ENCODE measurements at places on chromosomes 3 and 15. TPM values are rescaled to one million over a fixed set of nuclear protein-coding genes. Genes with fewer than 3 reads are reported as not detected.

POPDC2 gene
- 0.22 TPM for total RNA-seq

PPP1R14D gene
- 0.33 TPM for total RNA-seq

REC114 gene
- total RNA-seq, result not detected

XCR1 gene
- not detected for total RNA-seq

NUP210 gene
- 41.1 TPM for total RNA-seq

FANCI gene
- total RNA-seq, result 65.0 TPM

RHO gene
- total RNA-seq, result not detected

TNNC1 gene
- 1.5 TPM for total RNA-seq

LTF gene
- not detected for total RNA-seq

CCR8 gene
- not detected for total RNA-seq

SEMA3G gene
- 0.04 TPM for total RNA-seq

AGBL1 gene
- total RNA-seq, result not detected

ERC2 gene
- not detected for total RNA-seq

TRIM42 gene
- total RNA-seq, result not detected

ZDHHC19 gene
- not detected for total RNA-seq

BTLA gene
- total RNA-seq, result not detected

SAMD7 gene
- not detected for total RNA-seq

ATRIP gene
- 10.3 TPM for total RNA-seq

TP63 gene
- total RNA-seq, result 0.27 TPM

SLC12A1 gene
- not detected for total RNA-seq

KCNMB2 gene
- not detected for total RNA-seq

SMCO1 gene
- total RNA-seq, result not detected

MON1A gene
- 6.4 TPM for total RNA-seq

GOLGA8Q gene
- total RNA-seq, result 0.22 TPM

SPTBN5 gene
- total RNA-seq, result 0.25 TPM

CYP8B1 gene
- total RNA-seq, result not detected

STIMATE gene
- total RNA-seq, result 7.5 TPM

GOLGA8J gene
- total RNA-seq, result 0.12 TPM

PLSCR5 gene
- total RNA-seq, result not detected

IL16 gene
- not detected for total RNA-seq

ECT2 gene
- 78.7 TPM for total RNA-seq

ZDHHC23 gene
- 3.5 TPM for total RNA-seq

P3H2 gene
- 33.0 TPM for total RNA-seq

GRAMD2A gene
- total RNA-seq, result 0.12 TPM

NME9 gene
- total RNA-seq, result not detected

C15orf62 gene
- not detected for total RNA-seq

Data from A549 treated with Mapracorat at 1 μM for 4 hours (cell line).